CD4-positive, alpha-beta T cell treated with Interleukin-15 for 4 hours (primary cell): ENCODE measurements at places on chromosomes 3 and 15.

DNA sequence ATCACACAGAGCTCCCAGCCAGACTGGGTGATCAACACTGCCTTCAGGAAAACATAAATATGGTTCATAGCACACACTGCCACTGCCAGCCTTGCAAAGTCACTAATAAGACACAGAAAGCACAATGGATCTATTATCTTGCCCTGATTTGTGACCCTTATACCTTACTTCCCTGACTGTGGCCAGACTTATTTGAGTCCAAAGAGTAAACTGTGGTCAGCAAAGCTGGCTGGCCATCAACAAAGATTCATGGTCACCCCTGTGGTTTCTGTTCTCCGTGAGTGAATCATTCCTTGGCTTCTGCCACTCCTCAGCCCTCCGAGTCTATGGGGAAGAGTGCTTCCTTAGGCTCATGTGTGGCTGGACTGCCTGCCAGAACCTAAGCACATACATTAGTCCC, 437.7 kb downstream of the RAP2B start:
- no peak for DNase-seq

- DNase-seq: peak; percentile 57
Observed at GRCh38 chr3:46923559-46924350, 46.2 kb downstream of the PTH1R start.

GRCh38 chr3:4290272-4290893, 12.8 kb upstream of the SETMAR start:
- peak; percentile 52 for DNase-seq

GRCh38 chr3:73473898-73474416, 150.8 kb downstream of the PDZRN3 start:
- DNase-seq: no peak

DNA sequence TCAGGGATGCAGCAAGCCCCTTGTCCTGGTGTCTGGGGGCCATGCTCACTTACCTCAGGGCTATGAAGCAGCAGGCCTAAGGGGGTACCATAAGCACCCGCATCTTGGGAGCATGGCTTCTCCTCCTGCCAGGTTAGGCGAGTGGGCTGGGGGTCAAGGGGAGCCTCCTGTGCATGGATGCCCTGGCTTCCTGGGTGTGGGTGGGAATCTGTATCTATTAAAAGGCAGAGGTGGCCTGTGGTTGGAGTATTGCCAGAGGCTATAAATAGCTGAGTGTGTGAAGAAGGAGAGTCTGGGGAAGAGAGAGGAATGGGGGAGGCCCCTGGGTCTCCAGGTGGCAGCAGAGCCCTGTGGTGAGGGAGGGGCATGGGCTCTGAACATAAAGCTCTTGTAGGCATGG, 19.5 kb downstream of the ACVR2B start:
- no peak for DNase-seq

- no peak for DNase-seq
Observed at GRCh38 chr3:34073111-34073510, 274.7 kb downstream of the PDCD6IP start.

- DNase-seq: no peak
Observed at GRCh38 chr15:78407608-78408354, 30.2 kb upstream of the IREB2 start.

GRCh38 chr3:190265126-190265525, 57.1 kb downstream of the CLDN1 start:
- DNase-seq: no peak

GRCh38 chr3:150639262-150639661, 36.1 kb downstream of the SELENOT start:
- no peak for DNase-seq

DNA sequence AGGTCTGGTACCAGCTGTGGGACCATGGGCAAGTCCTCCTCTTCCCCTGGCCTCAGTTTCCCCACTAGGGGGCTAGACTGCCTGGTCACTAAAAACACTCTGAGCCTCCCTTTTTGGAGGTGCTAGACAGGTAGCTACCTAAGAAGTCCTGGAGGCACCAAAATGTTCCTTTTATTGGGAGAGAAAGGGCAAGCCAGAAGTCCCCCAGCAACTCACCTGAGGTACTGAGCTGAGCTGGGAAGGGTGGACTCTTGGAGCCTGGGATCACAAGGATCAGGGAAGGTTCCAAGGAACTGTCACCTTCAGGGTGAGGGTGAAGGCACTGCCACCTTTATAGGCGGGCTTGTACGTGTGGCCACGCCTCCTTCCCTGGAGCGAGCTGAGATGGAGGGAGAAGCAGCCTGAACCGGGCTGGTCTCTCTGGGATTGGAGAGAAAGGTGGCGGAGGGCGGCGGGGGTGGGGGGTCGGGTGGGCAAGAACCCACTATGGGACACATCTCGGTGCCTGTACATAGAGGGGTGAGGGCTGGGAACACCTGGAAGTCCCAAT, at the start of gene CYP1A1:
CYP1A1 (minus strand) TSS at position 304 of the 550 bp plus-strand sequence. CDS start 2,431 bp downstream, outside the sequence.
- DNase-seq: peak; percentile 14

DNA sequence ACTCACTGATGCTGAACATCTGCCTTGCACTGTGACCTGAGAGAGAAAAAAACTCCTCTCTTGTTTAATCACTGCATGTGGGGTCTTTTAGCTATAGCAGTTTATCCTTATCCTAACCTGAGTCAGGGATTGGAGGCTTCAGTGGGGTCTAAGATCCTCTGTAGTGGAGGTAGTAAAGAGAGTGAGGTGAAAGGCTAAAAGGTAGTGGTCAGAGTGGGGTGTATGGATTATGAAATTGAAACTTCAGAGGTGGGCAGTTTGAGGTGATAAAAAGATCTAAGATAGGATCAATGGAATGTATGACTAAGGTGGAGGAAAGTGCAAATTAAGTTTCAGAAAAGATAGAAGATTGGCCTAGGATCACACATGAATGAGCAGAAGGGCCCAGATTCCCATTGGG, 36.5 kb downstream of the DET1 start:
- no peak for DNase-seq

DNA sequence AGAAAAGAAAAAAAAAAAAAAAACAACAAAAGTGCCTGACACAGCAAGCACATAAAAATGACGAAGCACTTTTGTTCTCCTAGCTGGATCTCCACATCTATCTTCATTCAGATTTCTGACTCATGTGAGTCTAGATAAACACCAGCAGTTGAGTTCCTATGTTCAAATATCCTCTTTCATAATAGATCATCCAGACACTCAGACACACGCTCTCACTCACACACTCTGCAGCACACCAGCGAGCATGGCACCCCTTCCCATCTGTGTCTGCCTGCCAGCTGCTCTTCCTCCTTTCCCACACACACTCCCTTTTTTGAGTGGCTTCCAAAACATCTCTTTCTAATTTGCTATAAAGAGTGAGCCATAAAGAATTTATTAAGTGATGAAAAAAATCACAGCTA, 19.8 kb upstream of the CELF6 start:
- no peak for DNase-seq

DNA sequence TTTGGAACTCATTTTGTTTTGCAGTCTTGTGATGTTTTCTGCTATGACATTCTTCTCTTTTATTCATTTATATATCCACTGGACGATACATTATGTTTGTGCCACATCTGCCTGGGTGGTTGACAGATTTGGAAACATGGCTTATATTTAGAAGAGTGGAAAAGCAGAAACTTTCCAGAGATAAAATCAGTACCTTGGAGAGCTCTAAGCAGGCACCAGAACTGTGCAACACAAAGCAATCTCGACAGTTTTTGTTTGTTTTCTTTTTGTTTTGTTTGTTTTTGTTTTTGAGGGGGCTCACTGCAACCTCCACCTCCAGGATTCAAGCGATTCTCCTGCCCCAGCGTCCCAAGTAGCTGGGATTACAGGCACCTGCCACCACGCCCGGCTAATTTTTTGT, 45.5 kb downstream of the SYN2 start:
- no peak for DNase-seq

GRCh38 chr3:53161450-53161819, 426 bp downstream of the PRKCD start:
- no peak for DNase-seq

GRCh38 chr15:41401904-41402267, 410 bp downstream of the NDUFAF1 start:
- no peak for DNase-seq

GRCh38 chr3:50414616-50415015, 55.3 kb upstream of the TMEM115 start:
- DNase-seq: no peak

- no peak for DNase-seq
Observed at GRCh38 chr3:165642761-165643420, 194.3 kb downstream of the BCHE start.

- DNase-seq: no peak
Observed at GRCh38 chr3:23750573-23751210, 55.1 kb upstream of the UBE2E1 start.

GRCh38 chr3:158718490-158719170, 13.6 kb downstream of the RARRES1 start:
- no peak for DNase-seq

GRCh38 chr3:46541835-46542234, 24.3 kb downstream of the LRRC2 start:
- DNase-seq: no peak

DNA sequence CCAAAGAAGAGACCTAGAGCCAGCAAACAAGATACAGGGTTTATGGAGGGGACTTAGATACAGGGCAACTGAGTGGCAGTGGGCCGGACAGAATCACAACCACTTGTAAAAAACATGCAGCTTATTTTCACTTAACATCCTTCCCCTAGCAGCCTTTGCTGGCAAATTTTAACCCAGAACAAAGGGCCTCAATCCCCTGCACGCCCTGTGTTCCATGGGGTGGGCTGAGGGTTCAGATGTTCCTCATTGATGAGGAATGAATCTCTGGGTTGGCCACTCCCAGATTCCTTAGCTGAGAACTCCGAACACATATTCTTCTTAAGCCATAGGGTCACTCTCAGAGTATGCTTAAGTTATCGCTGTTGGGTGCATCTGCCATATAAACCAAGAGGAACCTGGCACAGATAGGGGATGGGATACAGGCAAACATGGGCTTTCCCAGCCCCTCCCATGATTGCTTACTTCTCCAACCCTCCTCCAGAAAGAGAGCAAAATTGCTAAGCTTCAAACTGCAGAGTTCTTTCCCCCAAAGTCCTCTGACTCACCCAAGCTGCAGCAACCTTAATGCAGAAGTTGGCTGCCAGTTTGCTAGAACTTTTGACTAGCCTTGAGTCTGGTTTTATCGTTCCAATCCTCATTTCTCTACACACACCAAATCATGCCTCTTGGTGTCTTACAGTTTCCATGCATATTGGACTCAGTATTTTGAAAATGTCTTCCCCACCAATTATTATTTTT, 146.9 kb downstream of the CD47 start:
- no peak for DNase-seq

GRCh38 chr15:47750030-47750739, 32.9 kb downstream of the SEMA6D start:
- no peak for DNase-seq

DNA sequence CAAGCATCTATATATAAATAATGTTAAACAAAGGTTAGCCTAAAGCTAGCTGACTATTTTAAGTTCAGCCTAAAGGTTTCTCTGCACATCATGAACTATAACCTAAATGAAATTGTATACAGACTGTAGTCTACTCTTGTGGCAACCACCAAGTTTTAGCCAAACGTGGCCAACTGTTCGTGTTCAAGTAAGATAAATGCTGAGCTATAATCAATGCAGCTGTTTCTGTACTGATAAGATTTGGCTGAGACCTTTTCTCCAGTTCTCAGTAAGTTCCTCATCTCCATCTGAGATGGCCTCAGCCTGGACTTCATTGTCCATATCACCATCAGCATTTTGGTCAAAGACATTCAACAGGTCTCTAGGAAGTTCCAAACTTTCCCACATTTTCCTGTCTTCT, 43.7 kb upstream of the IGSF10 start:
- DNase-seq: no peak

DNA sequence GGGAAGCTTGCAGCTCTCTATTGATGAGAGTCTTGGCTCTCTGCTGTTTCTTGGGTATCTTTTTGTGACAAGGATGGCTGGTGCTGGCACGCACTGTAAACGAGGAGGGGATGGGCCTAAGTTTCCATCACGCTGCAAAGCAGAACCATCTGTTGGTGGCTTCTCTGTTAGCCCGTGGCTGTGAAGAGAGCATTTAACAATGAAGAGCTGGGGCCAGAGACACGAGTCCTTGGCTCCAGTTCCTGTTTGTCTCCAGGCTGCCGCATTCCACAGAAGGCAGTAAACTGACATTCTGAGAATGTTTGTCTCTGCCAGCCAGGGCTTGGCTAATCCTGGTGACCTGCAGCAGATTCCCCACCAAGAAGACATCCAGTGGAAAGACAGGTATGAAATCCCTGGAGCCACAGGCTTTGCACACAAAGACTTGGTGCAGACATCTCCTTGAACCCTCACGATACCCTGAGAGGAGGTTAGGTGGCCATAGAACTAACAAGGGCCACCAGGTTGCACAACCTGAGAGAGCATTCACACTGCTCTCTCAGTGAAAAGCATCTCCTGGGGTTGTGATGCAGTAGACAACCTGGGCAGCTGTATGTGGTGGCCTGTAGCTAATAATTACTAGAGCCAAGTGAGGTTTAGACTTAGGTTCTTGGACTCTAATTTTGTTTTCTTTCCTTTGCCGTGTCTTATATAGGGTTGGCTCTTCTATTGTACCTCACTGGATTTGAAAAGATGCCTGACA, 130.9 kb downstream of the ASB7 start:
- no peak for DNase-seq

DNA sequence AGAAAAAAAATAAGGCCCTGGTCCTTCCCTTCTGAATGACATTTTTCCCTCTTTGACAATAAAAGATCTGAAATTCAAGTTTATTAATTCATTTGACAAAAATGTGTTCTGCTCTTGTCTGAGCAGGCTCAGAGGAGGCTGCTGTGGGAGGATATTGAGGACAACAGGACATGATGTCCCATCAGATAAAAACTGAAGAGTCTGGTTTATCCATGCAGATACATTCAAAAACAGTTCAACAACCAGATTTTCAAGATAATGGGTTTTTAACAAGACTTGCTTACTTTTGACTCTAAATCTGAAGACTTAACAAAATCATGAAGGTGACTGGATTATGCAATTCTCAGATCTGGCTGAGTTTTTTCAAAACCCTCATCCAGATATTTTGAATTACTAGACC, 36.9 kb upstream of the STRIT1 start:
- DNase-seq: no peak

GRCh38 chr3:14761121-14761672, 57.6 kb upstream of the FGD5 start:
- DNase-seq: no peak

- DNase-seq: no peak
Observed at GRCh38 chr3:148331081-148331846, 366.4 kb upstream of the AGTR1 start.

GRCh38 chr15:90047956-90048575, 46.9 kb downstream of the ZNF710 start:
- no peak for DNase-seq

- no peak for DNase-seq
Observed at GRCh38 chr3:112053229-112053628, 18.7 kb downstream of the TMPRSS7 start.

DNA sequence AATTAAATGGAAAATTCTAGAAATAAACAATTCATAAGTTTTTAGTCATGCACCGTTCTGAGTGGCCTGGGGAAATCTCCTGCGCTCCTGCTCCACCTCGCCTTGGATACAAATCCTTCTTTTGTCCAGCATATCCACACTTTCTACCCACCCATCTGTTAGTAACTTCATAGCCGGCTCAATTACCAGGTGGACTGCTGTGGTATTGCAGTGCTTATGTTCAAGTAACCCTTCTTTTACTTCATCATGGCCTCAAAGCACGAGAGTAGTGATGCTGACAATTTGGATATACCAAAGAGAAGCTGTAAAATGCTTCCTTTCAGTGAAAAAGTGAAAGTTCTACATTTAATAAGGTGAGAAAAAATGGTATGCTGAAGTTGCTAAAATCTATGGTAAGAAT, 142.3 kb upstream of the CHL1 start:
- DNase-seq: no peak

- DNase-seq: no peak
Observed at GRCh38 chr15:70912187-70912586, 19.6 kb downstream of the LRRC49 start.

GRCh38 chr15:95442107-95442719, 888.3 kb upstream of the NR2F2 start:
- DNase-seq: no peak
